Immature natural killer cell (primary cell): ENCODE measurements at places on chromosomes 3 and 15. TPM values are rescaled to one million over a fixed set of nuclear protein-coding genes. Genes with fewer than 3 reads are reported as not detected.
A peak's percentile ranks its signal among the peaks of the same experiment; 100 is the strongest.

- H3K27me3 ChIP-seq, result peaks cover 8% of the 10 kb centered on the region
- H3K27ac ChIP-seq, result no peak overlapping the region
- no peak overlapping the region for H3K4me3 ChIP-seq
- peaks cover 6% of the 10 kb centered on the region for H3K4me1 ChIP-seq
- no peak for DNase-seq
Measured at GRCh38 chr3:150798122-150798618, 35.2 kb upstream of the SIAH2 start.

The CHRNA5 gene
- 0.53 TPM for polyA plus RNA-seq

The HSPBAP1 gene
- polyA plus RNA-seq, result 3.3 TPM

DNA sequence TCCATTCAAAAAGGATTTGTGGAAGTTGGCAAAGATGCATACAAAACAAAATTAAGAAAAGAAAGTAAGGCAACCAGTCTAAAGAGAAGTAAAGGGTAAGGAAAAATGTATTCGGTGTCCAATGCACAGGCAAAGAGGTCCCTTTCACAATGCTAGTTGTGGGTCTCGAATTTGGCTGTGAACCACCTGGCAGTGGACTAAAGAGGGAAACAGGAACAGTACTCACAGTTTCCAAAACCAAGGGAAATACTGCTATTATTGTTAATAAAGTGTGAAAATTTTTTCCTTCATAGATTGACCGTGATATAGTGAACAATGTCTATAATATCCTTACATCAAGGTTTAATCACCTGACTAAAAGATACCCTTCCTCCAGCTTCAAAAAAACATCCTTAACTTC lies 57.9 kb downstream of the TNIK start:
- H3K4me1 ChIP-seq, result peaks cover 99% of the 10 kb centered on the region
- no peak overlapping the region for H3K27ac ChIP-seq
- no peak overlapping the region for H3K4me3 ChIP-seq
- peaks cover 9% of the 10 kb centered on the region for H3K36me3 ChIP-seq
- H3K27me3 ChIP-seq, result peaks cover 3% of the 10 kb centered on the region

The GOLGA6D gene
- not detected for polyA plus RNA-seq

The STRIT1 gene
- polyA plus RNA-seq, result not detected

The CPA3 gene
- polyA plus RNA-seq, result 0.32 TPM

- peaks cover 16% of the 10 kb centered on the region for H3K4me1 ChIP-seq
- peak overlapping the region; percentile 43 for H3K27ac ChIP-seq
- peak overlapping the region; percentile 64 for H3K4me3 ChIP-seq
Measured at GRCh38 chr3:57958642-57959422, 49.4 kb upstream of the FLNB start.

The GRIP2 gene
- polyA plus RNA-seq, result not detected

The LMCD1 gene
- polyA plus RNA-seq, result 0.24 TPM

GRCh38 chr3:100613721-100614390 lies 4.5 kb downstream of the ADGRG7 start:
- DNase-seq, result no peak
- no peak overlapping the region for H3K27ac ChIP-seq
- H3K4me1 ChIP-seq, result peaks cover 10% of the 10 kb centered on the region
- H3K36me3 ChIP-seq, result no peaks in the 10 kb centered on the region
- H3K27me3 ChIP-seq, result peaks cover 7% of the 10 kb centered on the region

DNA sequence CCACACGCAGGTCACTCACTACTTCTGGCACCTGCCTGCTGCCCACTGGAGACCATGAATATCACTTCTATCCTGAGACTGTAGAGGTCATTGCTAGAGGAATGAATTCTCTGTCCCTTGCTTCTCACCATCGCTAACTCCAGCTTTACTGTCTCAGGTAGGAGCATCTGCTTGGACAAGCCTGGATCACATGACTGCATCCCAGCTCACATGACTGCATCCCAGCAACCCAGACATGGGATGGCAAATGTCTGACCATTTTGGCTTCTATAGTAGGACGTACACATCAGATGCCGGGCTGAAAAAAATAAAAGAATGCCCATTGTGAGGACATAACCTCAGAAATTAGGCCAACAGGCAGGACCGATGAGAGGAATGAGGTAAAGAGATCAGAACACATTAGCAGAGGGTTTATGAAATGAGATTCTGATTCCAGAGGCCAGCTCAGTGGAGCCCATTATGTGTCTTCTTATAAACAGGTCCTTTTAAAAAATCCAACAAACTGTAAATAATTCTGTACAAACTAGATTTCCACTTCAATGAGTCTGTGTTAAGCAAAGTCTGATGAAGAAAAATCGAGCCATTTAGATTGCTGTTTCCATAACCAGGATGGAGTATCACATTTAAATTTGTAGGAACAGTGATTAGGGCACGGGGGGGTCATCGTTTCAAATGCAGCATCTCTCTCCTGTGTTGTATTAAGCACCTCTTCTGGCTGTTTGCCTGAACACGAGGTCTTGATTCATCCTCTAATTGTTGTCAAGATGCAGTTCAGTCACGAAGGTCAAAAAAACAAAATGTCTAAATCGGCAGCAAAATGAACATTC lies 126.7 kb downstream of the MTHFS start:
- DNase-seq, result no peak
- H3K36me3 ChIP-seq, result no peaks in the 10 kb centered on the region
- peaks cover 5% of the 10 kb centered on the region for H3K27me3 ChIP-seq
- no peaks in the 10 kb centered on the region for H3K4me1 ChIP-seq
- no peak overlapping the region for H3K4me3 ChIP-seq
- no peak overlapping the region for H3K27ac ChIP-seq

DNA sequence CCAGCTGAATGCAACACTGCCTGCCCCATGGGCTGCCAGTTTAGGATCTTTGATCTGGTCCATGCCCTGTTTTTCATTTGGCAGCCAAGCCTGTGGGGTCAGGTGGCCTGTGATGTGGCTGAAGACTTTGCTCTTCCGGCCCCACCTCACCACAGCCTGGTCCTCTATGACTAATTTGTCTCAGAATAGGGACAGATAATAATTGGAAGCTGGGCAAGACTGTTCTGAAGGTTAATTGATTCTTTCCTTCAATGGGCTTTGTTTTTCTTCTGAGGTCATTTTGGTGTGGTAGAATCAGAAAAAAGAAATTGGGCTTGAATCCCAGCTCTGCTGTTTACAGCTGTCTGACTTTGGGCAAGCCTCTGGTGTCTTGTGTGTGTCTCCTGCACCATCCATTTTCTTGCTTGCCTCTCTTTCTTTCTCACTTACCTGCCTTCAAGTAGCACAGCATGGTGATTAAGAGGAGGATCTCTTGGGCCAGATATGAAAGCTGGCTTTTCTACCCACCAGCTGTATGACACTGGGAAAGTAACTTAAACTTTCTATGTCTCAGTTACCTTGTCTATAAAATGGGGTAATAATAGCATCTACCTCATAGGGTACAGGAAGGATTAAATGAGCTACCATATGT lies 24.2 kb downstream of the ABHD2 start:
- peaks cover 2% of the 10 kb centered on the region for H3K27me3 ChIP-seq
- peak overlapping the region; percentile 48 for H3K4me3 ChIP-seq
- H3K4me1 ChIP-seq, result peaks cover 89% of the 10 kb centered on the region
- peaks cover 9% of the 10 kb centered on the region for H3K36me3 ChIP-seq

The ARGFX gene
- not detected for polyA plus RNA-seq

The ISLR gene
- not detected for polyA plus RNA-seq

DNA sequence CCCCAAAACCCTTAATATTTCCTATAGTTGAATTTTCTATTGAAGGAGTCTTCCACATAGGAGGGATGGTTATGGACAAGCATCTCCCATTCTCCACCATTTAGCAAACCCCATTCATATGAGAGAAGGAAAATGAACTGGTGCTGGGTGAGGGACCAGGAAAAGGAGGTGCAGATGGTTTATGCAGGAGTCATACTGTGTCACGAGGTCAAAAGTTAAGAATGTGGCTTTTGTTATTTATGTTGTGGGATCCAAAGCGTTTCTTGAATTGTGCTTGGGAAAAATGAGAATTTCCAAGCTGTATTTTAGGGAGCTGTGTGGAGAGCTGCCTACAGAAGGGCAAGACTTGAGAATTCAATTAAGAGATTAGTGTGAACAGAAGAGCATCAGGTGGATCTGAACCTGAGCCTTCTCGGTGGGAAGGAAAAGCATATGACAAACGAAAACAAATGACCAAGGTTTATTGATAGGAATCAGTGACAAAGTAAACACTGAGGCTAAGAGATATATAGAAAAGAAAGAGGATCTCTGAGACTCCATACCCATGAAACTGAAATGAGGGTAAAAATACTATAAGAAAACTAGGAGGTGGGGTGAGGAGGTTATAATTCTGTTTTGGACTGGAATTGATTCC lies 473.3 kb upstream of the NR2F2 start:
- no peak for DNase-seq
- H3K36me3 ChIP-seq, result no peaks in the 10 kb centered on the region
- H3K4me1 ChIP-seq, result peaks cover 19% of the 10 kb centered on the region
- H3K4me3 ChIP-seq, result peak overlapping the region; percentile 33

The NR2F2 gene
- not detected for polyA plus RNA-seq

The GREM1 gene
- polyA plus RNA-seq, result not detected

GRCh38 chr15:95051861-95052260 lies 820.5 kb downstream of the MCTP2 start:
- no peak overlapping the region for H3K4me3 ChIP-seq
- no peaks in the 10 kb centered on the region for H3K36me3 ChIP-seq
- H3K27me3 ChIP-seq, result peaks cover 3% of the 10 kb centered on the region
- H3K27ac ChIP-seq, result no peak overlapping the region
- no peak for DNase-seq

GRCh38 chr3:122560680-122561079 lies 3.4 kb downstream of the PARP9 start:
- H3K27ac ChIP-seq, result peak overlapping the region; percentile 70
- peak overlapping the region; percentile 40 for H3K4me3 ChIP-seq
- H3K27me3 ChIP-seq, result peaks cover 1% of the 10 kb centered on the region
- peaks cover 62% of the 10 kb centered on the region for H3K4me1 ChIP-seq
- DNase-seq, result peak; percentile 59

The RFT1 gene
- 14.2 TPM for polyA plus RNA-seq

The GOLGA8J gene
- not detected for polyA plus RNA-seq

- H3K27me3 ChIP-seq, result peaks cover 5% of the 10 kb centered on the region
- no peaks in the 10 kb centered on the region for H3K36me3 ChIP-seq
- peaks cover 9% of the 10 kb centered on the region for H3K4me1 ChIP-seq
- no peak for DNase-seq
- H3K27ac ChIP-seq, result no peak overlapping the region
- no peak overlapping the region for H3K4me3 ChIP-seq
Measured at GRCh38 chr3:127071597-127072001, 88.7 kb downstream of the PLXNA1 start.

The C3orf49 gene
- not detected for polyA plus RNA-seq

DNA sequence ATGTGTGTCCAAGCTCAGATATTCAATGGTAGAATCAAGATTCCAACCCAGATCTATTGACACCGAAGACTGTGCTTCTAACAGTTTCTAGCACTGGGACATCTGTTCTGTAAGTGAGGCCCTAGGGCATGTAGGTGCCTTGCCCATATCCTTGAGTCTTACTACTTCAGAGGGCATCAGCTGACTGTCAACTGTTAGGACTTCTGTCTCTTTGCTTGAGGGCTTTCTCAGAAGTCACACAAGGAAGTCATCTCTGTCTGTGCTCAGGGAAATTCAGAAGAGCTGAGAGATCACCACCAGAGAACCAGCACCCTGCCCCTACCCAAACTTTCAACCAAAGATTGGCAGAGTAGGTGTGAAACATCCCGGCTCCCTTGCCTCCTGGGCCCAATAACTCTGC lies 403.6 kb upstream of the PROK2 start:
- H3K4me3 ChIP-seq, result no peak overlapping the region
- H3K36me3 ChIP-seq, result no peaks in the 10 kb centered on the region
- H3K27ac ChIP-seq, result no peak overlapping the region
- H3K4me1 ChIP-seq, result no peaks in the 10 kb centered on the region
- no peak for DNase-seq
- peaks cover 3% of the 10 kb centered on the region for H3K27me3 ChIP-seq

GRCh38 chr3:160472344-160472743 lies 22.8 kb upstream of the TRIM59 start:
- no peak overlapping the region for H3K27ac ChIP-seq
- H3K4me3 ChIP-seq, result no peak overlapping the region
- no peaks in the 10 kb centered on the region for H3K36me3 ChIP-seq
- no peaks in the 10 kb centered on the region for H3K4me1 ChIP-seq

DNA sequence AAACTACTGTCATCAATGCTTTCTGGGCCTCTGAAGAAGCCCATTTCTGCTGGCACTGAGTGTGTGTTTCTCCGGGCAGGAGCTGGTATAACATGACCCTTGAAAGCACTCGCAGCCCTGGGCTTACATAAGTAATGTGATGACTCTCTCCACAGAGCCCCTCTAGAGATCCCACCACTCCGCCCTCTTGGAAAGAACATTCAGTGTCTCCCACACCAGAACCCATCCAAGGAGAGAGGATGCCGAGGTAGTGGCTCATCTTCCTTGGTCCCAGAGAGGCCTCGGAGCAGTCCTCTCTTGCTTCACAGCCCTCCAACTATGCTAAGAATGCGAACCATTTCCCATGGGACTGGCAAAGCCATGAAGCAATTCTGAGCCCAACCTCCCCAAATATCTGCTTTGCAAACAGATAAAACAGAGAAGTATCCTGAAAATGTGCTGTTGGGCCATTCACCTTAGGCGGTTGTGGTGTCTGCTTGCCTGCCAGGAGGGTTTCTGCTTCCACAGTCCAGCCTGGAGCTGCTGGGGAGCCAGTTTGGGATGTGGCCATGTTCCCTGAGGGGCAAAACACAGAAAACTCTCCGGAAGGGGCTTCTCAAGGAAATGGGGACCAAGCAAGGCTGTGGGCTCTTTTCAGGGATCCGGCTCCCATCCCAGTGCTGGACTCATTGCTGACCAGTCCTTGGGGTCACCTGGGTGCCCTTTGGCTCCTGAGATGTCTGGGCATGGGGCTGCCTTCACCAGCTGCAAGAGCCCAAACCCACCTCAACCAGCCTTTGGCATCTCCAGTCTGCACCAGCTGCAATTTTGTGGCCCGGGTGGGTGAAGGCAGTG lies 47.3 kb downstream of the AMOTL2 start:
- no peaks in the 10 kb centered on the region for H3K36me3 ChIP-seq
- H3K27me3 ChIP-seq, result peaks cover 8% of the 10 kb centered on the region
- no peaks in the 10 kb centered on the region for H3K4me1 ChIP-seq
- no peak overlapping the region for H3K4me3 ChIP-seq

The TLNRD1 gene
- 2.6 TPM for polyA plus RNA-seq

The PIGBOS1 gene
- 46.7 TPM for polyA plus RNA-seq

- no peak overlapping the region for H3K27ac ChIP-seq
- H3K36me3 ChIP-seq, result no peaks in the 10 kb centered on the region
- no peak for DNase-seq
- no peak overlapping the region for H3K4me3 ChIP-seq
- H3K4me1 ChIP-seq, result no peaks in the 10 kb centered on the region
- H3K27me3 ChIP-seq, result no peaks in the 10 kb centered on the region
Measured at GRCh38 chr3:177499779-177500423, 302.6 kb upstream of the TBL1XR1 start.

DNA sequence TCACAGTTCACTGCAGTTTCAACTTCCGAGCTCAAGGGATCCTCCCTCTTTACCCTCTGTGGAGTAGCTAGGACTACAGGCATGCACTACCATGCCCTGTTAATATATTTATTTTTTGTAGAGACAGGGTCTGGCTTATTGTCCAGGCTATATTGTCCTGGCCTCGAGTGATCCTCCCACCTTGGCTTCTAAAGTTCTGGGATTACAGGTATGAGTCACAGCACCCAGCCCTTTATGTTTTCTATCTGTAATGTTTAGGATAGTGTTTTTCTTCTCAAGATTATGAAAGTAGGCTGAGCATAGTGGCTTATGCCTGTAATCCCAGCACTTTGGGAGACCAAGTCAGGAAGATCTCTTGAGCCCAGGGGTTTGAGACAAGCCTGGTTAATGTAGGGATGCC lies 11.9 kb upstream of the SCG3 start:
- no peaks in the 10 kb centered on the region for H3K4me1 ChIP-seq
- no peak for DNase-seq

GRCh38 chr3:196075013-196075412 lies 6.9 kb downstream of the TFRC start:
- no peak overlapping the region for H3K27ac ChIP-seq
- DNase-seq, result no peak
- no peaks in the 10 kb centered on the region for H3K27me3 ChIP-seq
- no peak overlapping the region for H3K4me3 ChIP-seq
- H3K36me3 ChIP-seq, result peaks cover 30% of the 10 kb centered on the region

The HESX1 gene
- polyA plus RNA-seq, result not detected
